ENCODE measurements at places on chromosomes 1 and 21. TPM values are rescaled to one million over a fixed set of nuclear protein-coding genes. Genes with fewer than 3 reads are reported as not detected.

The BCL2L15 gene
- polyA plus RNA-seq, result 2.0 TPM

The RBM11 gene
- polyA plus RNA-seq, result 10.1 TPM

The CR1L gene
- polyA plus RNA-seq, result 0.95 TPM

The LRRC52 gene
- 0.23 TPM for polyA plus RNA-seq

The ANGPTL1 gene
- polyA plus RNA-seq, result 5.7 TPM

The CD53 gene
- polyA plus RNA-seq, result 23.3 TPM

The RPE65 gene
- polyA plus RNA-seq, result 3.7 TPM

The CFAP57 gene
- polyA plus RNA-seq, result 4.5 TPM

The MAEL gene
- 2.9 TPM for polyA plus RNA-seq

The OR2L3 gene
- polyA plus RNA-seq, result 0.24 TPM

The OR10Z1 gene
- 0.08 TPM for polyA plus RNA-seq

The LCE6A gene
- polyA plus RNA-seq, result not detected

The SEC16B gene
- 2.5 TPM for polyA plus RNA-seq

The MAPKAPK2 gene
- 37.6 TPM for polyA plus RNA-seq

The LIN28A gene
- polyA plus RNA-seq, result not detected

The MCOLN3 gene
- 0.21 TPM for polyA plus RNA-seq

The TBX15 gene
- polyA plus RNA-seq, result 0.41 TPM

The GJA8 gene
- polyA plus RNA-seq, result not detected

The CCDC27 gene
- 0.26 TPM for polyA plus RNA-seq

The GTF2B gene
- 34.1 TPM for polyA plus RNA-seq

The LORICRIN gene
- polyA plus RNA-seq, result 0.62 TPM

The ZNF683 gene
- not detected for polyA plus RNA-seq

The PTGFRN gene
- 47.1 TPM for polyA plus RNA-seq

The OR2T2 gene
- polyA plus RNA-seq, result not detected

The RGS8 gene
- 8.2 TPM for polyA plus RNA-seq

The SYT6 gene
- polyA plus RNA-seq, result 27.4 TPM

The TSPAN2 gene
- polyA plus RNA-seq, result 28.4 TPM

The TBX19 gene
- 1.3 TPM for polyA plus RNA-seq

The LAPTM5 gene
- 55.0 TPM for polyA plus RNA-seq

The RHBDL2 gene
- polyA plus RNA-seq, result 2.8 TPM

The CASZ1 gene
- polyA plus RNA-seq, result 18.7 TPM

The EMC1 gene
- 43.6 TPM for polyA plus RNA-seq

The SELP gene
- polyA plus RNA-seq, result 0.11 TPM

The FAM89A gene
- polyA plus RNA-seq, result 26.1 TPM

The SGIP1 gene
- 38.8 TPM for polyA plus RNA-seq

The SH2D2A gene
- polyA plus RNA-seq, result 0.51 TPM

The PAQR6 gene
- 206 TPM for polyA plus RNA-seq

The PHF13 gene
- 22.7 TPM for polyA plus RNA-seq

The KIAA0040 gene
- 2.3 TPM for polyA plus RNA-seq

The ANKRD34A gene
- polyA plus RNA-seq, result 8.6 TPM

The OR6N1 gene
- not detected for polyA plus RNA-seq

The AADACL3 gene
- polyA plus RNA-seq, result not detected

The CELA3A gene
- not detected for polyA plus RNA-seq

All from spinal cord (tissue), 10 donors.